ENCODE measurements at places on chromosomes 3 and 15. TPM values are rescaled to one million over a fixed set of nuclear protein-coding genes. Genes with fewer than 3 reads are reported as not detected.

Gene ZMYND10
- not detected for total RNA-seq

Gene RARRES1
- 133 TPM for total RNA-seq

Gene ROBO2
- 5.4 TPM for total RNA-seq

Gene NR2E3
- 1.3 TPM for total RNA-seq

- H3K27ac ChIP-seq: no peak overlapping the region
- no peaks in the 10 kb centered on the region for H3K4me1 ChIP-seq
- no peak overlapping the region for H3K4me3 ChIP-seq
- DNase-seq: no peak
Observed at GRCh38 chr15:83559310-83559966, 94.5 kb upstream of the ADAMTSL3 start.

GRCh38 chr3:68943753-68944500, 11.6 kb upstream of the TAFA4 start:
- H3K4me3 ChIP-seq: no peak overlapping the region
- H3K4me1 ChIP-seq: no peaks in the 10 kb centered on the region
- H3K27me3 ChIP-seq: no peaks in the 10 kb centered on the region
- no peaks in the 10 kb centered on the region for H3K36me3 ChIP-seq
- no peak for DNase-seq

DNA sequence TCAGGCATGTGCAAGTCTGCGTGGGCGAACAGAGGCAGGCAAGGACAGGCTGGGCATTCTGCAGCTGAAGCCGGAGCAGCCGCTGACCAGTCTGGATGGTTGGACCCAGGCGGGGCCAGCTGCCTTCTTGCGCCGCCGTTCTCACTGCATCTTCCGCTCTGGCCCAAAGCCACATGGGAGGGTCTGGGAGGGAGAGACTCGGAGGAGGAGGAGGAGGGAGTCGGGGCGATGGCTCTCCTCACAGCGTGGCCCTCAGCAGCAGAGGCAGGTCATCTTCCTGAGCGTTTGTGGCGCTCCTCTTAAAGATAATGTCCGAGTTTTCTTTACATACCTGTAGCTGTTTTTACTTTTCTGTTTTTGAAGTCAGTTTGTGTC, 5.9 kb downstream of the CLK3 start:
- H3K4me3 ChIP-seq: no peak overlapping the region
- no peak overlapping the region for H3K27ac ChIP-seq
- no peaks in the 10 kb centered on the region for H3K27me3 ChIP-seq
- no peak for DNase-seq
- peaks cover 76% of the 10 kb centered on the region for H3K36me3 ChIP-seq

DNA sequence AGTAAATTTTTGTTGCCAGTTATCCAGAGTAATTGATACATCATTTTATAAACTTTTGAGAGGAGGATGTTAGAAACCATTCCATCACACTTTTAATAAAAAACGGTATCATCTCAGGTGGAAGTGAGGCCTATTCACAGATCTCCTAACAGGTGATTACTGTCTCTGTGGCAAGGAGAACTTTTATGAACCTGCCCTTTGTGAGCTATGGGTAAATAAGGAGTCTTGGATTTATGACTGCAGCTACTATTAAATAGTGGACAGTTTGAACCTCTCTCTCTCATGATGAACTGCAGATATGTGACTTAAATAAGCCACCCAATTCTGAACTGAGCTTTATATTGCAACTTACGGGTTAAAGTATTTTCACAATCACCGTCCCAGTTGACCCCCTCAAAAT, 45.7 kb downstream of the ZFAND6 start:
- H3K27ac ChIP-seq: no peak overlapping the region
- no peaks in the 10 kb centered on the region for H3K36me3 ChIP-seq
- no peaks in the 10 kb centered on the region for H3K4me1 ChIP-seq
- H3K27me3 ChIP-seq: no peaks in the 10 kb centered on the region

DNA sequence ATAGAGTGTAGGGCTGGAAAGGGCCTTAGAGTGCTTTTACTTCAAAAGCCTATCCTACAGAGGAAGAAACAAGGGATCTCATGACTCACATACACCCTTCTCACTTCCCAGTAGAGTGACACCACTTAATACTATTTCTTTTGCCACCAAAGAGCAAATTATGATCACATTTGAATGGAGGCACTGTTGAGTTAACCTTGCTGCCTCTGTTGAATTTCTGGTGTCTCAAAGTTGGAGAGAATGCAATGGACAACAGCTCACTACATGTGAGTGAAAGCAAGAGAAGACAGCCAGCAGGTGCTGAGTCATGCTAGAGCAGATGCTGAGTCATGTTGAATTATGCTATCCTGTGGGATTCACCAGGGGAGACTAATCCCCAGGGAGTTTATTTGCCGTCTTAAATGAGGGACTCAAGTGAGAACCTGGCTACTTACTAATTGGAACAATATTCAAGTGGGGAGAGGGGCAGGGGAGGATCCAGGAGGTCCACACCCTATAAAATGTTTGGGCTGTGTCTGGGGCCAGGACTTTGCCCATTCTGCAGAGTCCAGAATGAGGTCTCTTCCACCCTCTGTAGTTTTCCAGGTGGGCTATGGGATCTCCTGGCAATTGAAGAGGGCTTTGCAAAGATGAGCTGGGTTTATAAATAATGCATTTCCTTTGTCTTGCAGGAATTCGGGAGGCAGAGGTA, 35.8 kb downstream of the ST8SIA2 start:
- no peak overlapping the region for H3K4me3 ChIP-seq
- no peaks in the 10 kb centered on the region for H3K36me3 ChIP-seq
- no peaks in the 10 kb centered on the region for H3K27me3 ChIP-seq
- H3K27ac ChIP-seq: no peak overlapping the region
- no peak for DNase-seq

DNA sequence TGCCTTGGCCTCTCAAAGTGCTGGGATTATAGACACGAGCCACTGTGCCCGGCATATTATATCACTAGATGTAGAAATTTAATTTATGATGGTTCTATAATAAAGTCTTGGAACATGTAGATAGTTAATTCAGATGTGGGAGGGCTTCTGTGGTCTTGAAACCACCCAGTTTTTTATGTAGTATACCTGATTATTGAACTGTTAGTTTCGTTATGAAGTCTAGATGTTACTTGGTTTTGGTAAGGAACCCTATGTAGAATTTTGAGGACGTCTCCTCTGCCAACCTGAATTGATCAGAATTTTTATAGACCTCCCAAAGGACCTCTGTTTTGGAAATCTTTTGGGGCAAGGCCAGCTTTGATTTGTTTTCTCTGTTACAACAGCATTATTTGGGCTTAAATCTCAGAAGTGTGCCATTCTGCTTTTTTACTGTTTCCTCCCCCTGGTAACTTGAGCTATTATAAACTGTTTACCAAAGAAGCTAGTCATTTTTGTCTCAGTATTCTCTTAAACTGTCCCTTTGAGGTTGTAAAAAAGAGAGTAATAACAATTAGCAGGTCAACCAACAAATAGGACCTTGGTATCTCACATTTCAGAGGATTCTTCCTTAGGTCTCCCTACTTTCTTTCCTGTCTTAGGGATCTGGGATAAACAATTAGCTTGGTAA, 20.8 kb downstream of the AKAP13 start:
- no peak overlapping the region for H3K27ac ChIP-seq
- DNase-seq: no peak
- H3K4me1 ChIP-seq: no peaks in the 10 kb centered on the region
- H3K4me3 ChIP-seq: no peak overlapping the region

GRCh38 chr15:66876731-66877476, 174.9 kb downstream of the SMAD6 start:
- H3K27me3 ChIP-seq: no peaks in the 10 kb centered on the region
- H3K4me1 ChIP-seq: no peaks in the 10 kb centered on the region

DNA sequence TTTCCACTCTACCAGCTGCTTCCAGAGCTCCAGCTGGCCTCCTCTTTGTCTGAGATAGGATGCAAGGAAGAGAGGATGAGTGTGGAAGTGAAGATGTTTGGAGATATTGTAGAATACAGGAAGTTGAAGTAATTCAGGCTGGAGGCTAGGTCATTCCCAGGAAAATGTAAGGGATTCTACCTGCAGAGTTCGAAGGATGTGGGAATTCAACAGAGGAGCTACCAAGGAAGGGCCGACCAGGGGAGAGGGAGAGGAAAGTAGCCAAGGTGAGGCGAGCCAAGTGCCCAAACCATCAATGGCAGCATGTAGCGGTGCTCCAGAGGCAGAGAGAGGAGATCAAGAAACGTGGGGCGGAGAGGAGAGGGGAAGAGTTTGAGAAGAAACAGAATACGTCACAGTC, 49.0 kb upstream of the EPHB3 start:
- no peaks in the 10 kb centered on the region for H3K27me3 ChIP-seq
- H3K4me1 ChIP-seq: no peaks in the 10 kb centered on the region
- no peaks in the 10 kb centered on the region for H3K36me3 ChIP-seq

GRCh38 chr15:85986741-85987140, 92.9 kb upstream of the AGBL1 start:
- no peak overlapping the region for H3K27ac ChIP-seq
- no peak for DNase-seq
- no peaks in the 10 kb centered on the region for H3K4me1 ChIP-seq
- no peaks in the 10 kb centered on the region for H3K36me3 ChIP-seq
- H3K4me3 ChIP-seq: no peak overlapping the region
- no peaks in the 10 kb centered on the region for H3K27me3 ChIP-seq

GRCh38 chr15:68578980-68579935, at the start of gene CORO2B:
Gene CORO2B, plus strand, starts transcription at chr15:68578993. Its CDS starts 270 bp downstream, at chr15:68579263.
- H3K27ac ChIP-seq: peak within 1 kb of the TSS; percentile 46
- H3K4me1 ChIP-seq: peaks cover 5% of the 10 kb centered on the region
- H3K4me3 ChIP-seq: peak within 1 kb of the TSS; percentile 70
- H3K27me3 ChIP-seq: no peaks in the 10 kb centered on the region

GRCh38 chr15:84572231-84572630, 28.6 kb upstream of the ZSCAN2 start:
- no peaks in the 10 kb centered on the region for H3K27me3 ChIP-seq
- no peak overlapping the region for H3K4me3 ChIP-seq
- DNase-seq: no peak
- H3K27ac ChIP-seq: no peak overlapping the region
- H3K36me3 ChIP-seq: no peaks in the 10 kb centered on the region

GRCh38 chr15:33043636-33044035, 150.9 kb downstream of the FMN1 start:
- H3K4me3 ChIP-seq: no peak overlapping the region
- no peak overlapping the region for H3K27ac ChIP-seq

DNA sequence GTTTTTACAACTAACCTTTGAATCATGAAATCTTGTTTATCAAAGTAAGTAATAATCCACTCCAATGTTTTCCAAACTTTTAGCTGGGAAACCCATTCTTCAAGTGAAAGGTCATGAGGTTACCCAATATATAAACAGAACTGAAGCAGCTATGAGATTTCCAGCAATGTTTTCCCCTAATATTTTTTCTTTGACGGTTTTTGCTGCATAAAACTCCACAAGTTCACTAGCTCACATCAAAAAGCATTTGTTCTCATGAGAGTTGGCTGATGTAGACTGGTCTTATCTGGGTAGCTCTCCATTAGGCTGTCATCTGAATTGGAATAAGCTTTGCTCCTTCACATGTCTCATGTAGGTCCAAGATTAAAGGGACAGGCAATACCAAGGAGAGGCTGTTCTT, 241.2 kb upstream of the LRRC3B start:
- no peak for DNase-seq
- H3K27me3 ChIP-seq: no peaks in the 10 kb centered on the region
- H3K4me1 ChIP-seq: no peaks in the 10 kb centered on the region
- no peaks in the 10 kb centered on the region for H3K36me3 ChIP-seq
- no peak overlapping the region for H3K4me3 ChIP-seq

GRCh38 chr3:97942801-97943546, 29.3 kb downstream of the RIOX2 start:
- no peaks in the 10 kb centered on the region for H3K27me3 ChIP-seq
- H3K27ac ChIP-seq: no peak overlapping the region
- no peak for DNase-seq
- peaks cover 69% of the 10 kb centered on the region for H3K36me3 ChIP-seq
- no peaks in the 10 kb centered on the region for H3K4me1 ChIP-seq
- H3K4me3 ChIP-seq: no peak overlapping the region

DNA sequence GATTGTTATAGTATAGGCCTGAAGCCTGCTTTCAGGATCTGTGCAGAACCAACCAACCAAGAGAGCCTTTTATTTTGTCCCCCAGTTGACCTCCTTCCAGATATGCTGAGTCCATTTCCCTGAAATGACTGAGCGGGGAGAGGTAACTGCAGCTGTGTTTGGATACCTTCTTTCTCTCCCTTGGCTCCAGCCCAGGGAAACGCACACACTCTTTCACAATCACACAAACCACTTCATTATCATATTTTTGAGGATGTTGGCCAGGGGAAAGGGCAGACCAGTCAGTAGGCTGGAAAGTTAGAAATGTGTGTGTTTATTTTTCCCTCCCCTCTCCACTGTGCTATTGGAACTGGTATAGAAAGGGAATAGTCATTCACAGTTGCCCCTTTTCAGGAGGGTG, 417.7 kb upstream of the TBL1XR1 start:
- DNase-seq: peak; percentile 70
- H3K4me3 ChIP-seq: no peak overlapping the region
- H3K27me3 ChIP-seq: no peaks in the 10 kb centered on the region
- peak overlapping the region; percentile 31 for H3K27ac ChIP-seq
- no peaks in the 10 kb centered on the region for H3K36me3 ChIP-seq
- H3K4me1 ChIP-seq: no peaks in the 10 kb centered on the region

- no peak overlapping the region for H3K4me3 ChIP-seq
- H3K4me1 ChIP-seq: no peaks in the 10 kb centered on the region
- H3K36me3 ChIP-seq: no peaks in the 10 kb centered on the region
- no peaks in the 10 kb centered on the region for H3K27me3 ChIP-seq
- no peak for DNase-seq
- H3K27ac ChIP-seq: no peak overlapping the region
Observed at GRCh38 chr15:58221591-58222241, 83.5 kb downstream of the AQP9 start.

DNA sequence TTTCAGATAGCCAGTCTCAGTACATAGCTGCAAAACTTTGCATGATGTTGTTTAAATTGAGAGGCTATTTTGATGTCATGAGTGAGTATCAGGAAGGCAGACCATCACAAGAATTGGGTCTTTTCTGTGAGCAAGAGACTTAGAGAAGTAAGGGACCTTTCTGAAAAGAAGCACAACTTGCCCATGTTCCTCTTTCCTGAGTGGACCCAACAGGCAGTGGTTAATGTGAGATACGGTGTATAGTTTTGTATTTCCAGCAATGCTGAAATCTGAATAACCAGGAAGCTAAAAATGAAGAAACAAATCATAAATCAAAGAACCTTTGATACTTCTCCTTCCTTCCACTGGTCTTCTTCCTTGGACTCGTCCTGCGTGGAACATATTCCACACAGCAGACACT, 25.1 kb downstream of the MCTP2 start:
- H3K27ac ChIP-seq: no peak overlapping the region
- no peaks in the 10 kb centered on the region for H3K27me3 ChIP-seq
- no peak for DNase-seq
- H3K4me1 ChIP-seq: peaks cover 6% of the 10 kb centered on the region
- H3K36me3 ChIP-seq: no peaks in the 10 kb centered on the region
- H3K4me3 ChIP-seq: no peak overlapping the region
